ENCODE measurements at places on chromosomes 12 and 14.

DNA sequence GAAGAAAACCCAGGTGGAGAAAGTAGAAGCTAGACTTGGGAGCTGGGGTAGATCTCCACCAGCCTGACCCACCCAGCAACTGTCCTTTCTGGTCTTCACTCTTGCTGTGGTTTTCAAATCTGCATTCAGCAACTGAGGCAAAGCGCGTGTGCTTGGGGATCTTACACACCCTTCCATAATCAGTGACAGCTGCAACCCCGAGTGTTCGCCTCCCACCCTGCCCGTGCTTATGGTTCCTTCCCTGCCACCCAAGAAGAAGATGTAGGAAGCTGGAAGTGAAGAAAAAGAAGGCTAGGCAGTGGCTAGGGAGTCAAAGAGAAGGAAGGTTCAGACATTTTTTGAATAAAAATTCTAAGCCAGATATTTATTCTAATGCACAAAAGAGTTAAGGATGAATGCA, 162.6 kb upstream of the CCND2 start:
- DNase-seq, result no peak

- no peak for DNase-seq
Measured at GRCh38 chr14:77593501-77593961, 22.9 kb downstream of the SPTLC2 start.

- DNase-seq, result no peak
Measured at GRCh38 chr14:56874375-56874774, 64.1 kb upstream of the OTX2 start.

DNA sequence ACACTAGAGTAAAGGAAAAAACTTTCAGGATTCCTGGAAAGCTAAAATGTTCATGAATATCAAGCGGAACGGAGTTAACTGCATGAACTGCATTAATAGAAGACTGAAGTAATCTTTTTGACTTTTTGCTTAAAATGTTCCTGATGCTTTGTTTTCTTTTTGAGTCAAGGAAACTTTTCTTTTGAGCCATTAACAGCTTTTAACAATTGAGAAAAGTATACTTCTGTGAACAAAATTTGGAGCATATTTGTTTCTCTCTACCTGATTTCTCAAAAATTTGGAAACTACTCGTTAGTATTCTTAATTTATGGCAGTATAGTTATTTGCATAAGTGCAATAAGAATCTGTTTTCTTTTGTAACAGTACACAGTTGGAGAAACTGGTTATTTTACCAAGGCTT, 78.5 kb downstream of the CALM1 start:
- no peak for DNase-seq

DNA sequence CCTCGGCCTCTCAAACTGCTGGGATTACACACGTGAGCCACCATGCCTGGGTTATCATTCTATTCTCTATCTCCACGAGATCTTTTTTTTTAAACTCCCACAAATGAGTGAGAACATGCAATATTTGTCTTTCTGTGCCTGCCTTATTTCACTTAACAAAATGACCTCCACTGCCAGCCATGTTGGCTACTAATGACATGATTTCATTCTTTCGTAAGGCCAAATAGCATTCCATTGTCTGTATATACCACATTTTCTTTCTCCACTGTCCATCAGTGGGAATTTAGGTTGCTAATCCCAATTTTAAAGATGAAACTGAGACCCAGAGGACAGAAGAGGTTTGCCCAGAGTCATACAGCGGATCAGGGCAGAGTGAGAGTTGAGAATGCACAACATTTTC, 10.9 kb upstream of the TRPV4 start:
- no peak for DNase-seq

DNA sequence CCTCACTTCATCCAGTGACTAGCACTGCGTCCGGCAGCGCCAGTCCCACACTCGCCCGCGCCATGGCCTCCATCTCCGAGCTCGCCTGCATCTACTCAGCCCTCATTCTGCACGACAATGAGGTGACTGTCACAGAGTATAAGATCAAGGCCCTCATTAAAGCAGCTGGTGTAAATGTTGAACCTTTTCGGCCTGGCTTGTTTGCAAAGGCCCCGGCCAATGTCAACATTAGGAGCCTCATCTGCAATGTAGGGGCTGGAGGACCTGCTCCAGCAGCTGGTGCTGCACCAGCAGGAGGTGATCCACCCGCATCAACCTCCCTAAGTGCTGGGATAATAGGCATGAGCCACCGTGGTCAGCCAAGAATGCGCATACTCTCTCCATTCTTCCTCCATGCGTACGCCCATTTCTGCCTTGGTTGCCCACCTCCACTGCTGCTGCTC, 59.9 kb downstream of the IRF2BPL start:
- DNase-seq, result no peak

DNA sequence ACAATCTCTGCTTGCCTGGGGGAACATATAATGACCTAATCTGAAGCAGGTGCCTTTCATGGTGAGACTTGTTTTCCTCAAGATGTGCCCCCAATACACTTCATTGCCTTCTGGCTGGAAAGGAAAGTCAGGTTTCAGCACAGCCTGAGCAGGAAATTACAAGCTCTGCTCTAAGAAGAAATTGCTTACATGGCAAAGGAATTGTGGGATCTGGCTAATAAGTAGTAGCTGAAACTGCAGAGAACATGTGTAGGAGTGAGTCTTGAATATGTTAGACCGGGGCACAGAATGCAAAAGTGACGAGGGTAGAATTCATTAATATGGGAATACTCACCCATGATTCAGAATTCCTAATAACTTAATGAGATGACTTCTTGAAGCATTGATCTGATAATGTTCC, 6.3 kb upstream of the CFAP54 start:
- DNase-seq, result no peak

GRCh38 chr14:81452341-81453133, 52.4 kb upstream of the STON2 start:
- DNase-seq, result no peak

GRCh38 chr14:79613625-79614024, 597.7 kb downstream of the DIO2 start:
- DNase-seq, result no peak

- DNase-seq, result no peak
Measured at GRCh38 chr12:72522411-72522810, 250.2 kb downstream of the TRHDE start.

- no peak for DNase-seq
Measured at GRCh38 chr14:101200650-101201516, 297.4 kb upstream of the RTL1 start.

DNA sequence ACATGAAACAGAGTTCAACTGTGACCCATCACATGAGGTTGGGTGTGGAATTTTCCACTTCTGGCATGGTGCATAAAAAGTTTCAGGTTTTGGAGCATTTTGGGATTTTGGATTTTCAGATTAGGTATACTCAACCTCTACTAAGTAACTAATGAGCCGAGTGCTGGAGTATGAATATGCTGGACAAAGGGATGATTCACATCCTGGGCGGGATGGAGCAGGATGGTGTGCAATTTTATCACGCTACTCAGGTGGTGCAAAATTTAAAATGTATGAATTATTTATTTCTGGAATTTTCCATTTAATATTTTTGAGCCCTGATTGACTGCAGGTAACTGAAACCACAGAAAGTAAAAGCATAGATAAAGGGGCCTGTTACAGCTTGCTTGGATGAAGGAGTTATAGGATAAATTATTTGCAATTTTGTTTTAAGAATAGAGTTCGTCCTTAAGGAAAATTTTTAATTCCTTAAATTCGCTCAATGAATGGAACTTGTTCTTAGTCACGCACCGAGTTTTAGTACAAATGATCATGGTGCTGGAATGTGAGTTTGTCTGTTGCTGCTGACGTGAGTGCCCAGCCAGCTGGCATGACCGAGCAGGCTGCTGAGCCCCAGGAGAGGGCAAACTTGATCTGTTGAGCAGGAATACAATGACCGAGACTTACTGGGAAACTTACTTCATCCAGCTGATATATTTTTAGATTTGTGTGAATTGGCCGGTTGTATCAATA, 176.3 kb downstream of the ESR2 start:
- no peak for DNase-seq

DNA sequence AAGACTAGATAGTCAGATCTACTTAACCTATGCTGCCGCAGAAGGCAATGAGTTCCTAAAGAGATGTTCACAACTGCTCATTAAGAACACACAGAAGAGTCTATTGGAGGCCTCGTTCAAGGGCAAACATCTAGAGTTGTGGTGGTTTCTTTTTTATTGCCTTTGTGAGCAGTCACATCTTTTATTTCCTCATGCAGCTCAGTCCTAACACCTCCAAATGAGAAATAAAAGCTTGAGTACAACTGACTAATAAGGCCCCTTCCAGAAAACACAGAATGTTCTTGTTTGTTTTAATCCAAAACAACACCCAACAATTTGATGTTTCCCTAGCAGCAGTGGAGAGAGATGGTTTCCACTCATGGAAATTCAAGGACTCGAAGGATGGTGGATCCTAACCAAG, 123.5 kb upstream of the NOS1 start:
- DNase-seq, result no peak

DNA sequence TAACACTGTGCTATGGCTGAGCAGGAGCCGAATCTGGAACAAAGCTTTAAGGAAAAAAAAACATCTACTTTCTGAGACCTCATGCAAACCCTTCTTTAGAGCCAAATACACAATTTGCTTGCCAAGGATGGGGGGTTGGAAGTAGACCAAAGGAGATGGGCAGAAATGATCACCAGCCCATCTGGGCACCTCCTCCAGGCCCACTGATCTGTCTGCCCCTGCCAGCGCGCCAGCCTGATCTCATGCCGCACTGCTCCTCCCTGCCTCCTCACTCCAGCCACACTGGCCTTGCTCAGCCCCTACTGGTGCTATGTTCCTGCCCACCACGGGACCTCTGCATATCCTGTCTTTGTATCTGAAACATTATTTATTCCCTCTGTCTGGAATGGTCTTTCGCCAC, 24.8 kb upstream of the RAB35 start:
- no peak for DNase-seq

GRCh38 chr12:124570810-124571209, 3.4 kb upstream of the NCOR2 start:
- no peak for DNase-seq

DNA sequence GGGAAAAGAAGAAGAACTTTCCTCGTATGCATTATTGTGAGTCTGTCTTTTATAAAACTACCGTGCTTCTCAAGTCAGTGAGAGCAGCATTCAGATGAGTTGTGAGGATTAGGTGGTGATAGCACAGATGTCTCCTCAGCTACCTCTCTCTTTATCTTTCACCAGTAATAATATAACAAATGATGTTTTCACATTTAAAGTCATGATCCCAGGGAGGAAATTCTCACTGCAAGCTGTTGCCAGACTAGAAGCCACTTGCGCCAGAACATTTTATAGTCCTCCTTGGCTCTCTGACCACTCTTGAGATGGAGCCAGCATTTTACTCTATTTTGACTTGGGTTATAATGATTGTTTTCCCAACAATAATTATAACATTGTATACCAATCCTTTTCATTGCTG, 443.1 kb downstream of the AEBP2 start:
- DNase-seq, result no peak

DNA sequence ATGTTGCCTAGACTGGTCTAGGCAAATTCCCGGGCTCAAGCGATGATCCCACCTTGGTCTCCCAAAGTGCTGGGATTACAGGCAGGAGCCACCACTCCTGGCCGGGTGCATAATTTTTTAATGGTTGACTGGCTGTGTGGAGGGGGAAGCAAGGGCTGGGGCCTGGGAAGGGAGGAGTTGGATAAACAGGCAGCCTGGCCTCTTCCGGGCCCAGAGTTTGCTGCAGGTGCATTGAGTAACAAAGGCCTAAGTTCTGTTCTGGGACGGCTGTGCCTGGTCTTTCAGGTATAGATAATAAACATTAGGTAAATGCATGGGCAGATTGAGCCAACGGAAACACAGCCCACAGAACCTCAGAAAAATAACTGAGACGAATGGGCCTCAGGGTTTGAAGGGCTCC, 191.3 kb upstream of the TBX3 start:
- DNase-seq, result no peak

DNA sequence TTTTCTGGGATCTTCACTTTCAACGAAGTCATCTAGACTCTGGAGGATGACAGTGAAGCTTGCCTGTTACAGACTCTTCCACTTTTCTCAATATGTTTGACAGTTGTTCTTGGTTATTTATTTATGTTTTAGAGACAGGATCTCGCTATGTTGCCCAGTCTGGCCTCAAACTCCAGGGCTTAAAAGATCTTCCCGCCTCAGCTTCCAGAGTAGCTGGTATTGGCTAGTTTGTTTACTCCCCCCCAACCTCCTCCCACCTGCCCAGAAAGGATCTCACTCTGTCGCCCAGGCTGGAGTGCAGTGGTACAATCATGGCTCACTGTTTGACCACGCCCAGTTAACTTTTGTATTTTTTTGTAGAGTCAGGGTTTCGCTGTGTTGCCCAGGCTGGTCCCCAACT, 3.3 kb downstream of the SPATS2 start:
- DNase-seq, result no peak

DNA sequence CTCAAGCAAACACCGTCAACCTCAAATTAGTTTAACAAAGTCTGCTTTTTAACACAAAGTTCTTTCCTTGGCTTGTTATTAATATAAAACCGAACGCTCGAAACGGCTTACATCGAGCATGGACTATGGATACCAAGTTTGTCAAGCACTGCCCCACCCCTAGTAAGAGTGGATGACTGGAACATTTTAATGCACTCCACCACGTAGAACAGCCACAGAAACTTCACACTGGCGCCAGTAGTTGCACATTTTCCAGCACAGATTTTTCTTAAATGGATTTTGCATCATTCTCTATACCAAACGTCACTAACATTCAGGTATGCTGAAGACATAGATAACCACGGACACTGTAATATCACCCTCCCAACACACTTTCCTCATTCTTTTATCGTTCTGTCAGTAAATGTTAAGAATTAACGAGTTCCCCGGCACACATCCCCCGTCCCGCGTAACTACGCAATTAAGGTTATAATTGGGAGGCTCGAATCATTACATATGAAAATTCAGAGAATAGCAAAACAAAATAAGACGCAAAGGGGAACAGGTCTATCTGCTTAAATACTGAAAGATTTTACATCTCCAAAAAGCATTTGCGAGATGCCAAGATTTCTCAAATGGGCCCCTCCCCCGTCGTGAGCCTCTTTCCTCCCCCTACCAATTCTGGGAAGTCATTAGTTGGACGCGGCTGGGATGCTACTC, 990 bp downstream of the FERMT2 start:
- no peak for DNase-seq

GRCh38 chr12:124563401-124563800, 4.0 kb downstream of the NCOR2 start:
- DNase-seq, result no peak
